ENCODE measurements at places on chromosomes 1 and 21.

DNA sequence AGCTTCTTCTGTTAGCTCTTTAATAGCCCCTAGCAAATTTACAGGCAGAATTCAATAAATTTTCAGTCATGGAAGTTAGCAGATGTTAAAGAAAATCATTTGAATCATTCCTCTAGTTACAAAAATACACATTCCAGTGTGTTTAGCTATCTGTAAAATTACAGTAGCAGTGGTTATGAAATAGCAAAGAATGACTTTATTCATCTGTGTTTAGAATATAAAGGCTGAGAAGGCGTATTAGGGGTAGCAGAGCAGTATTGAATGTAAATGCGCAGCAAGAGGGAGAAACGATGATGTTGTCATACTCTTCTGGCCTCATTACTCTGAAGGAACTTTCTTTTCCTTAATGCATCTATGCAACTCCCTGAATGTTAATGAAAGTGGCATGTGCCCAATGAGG lies 106.2 kb upstream of the CYYR1 start:
- no peak for DNase-seq

DNA sequence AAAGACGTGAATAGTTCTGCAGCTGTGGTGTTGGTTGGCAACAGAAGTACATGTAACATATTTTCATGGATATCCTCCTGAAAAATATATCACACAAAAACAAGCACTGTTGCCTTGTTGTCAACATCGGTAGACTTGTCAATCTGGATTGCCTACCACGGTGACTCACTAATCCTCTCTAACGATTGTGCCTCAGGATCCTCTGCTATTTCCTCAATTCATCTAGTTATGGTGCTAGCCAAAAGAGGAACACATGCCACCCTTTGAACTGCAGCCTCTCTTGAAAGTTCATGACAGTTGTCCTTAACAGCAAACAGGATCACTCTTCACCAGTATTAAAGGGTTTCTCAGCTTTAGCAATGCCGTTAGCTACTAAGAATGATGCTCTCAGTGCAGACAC lies 25.7 kb downstream of the RASAL2 start:
- DNase-seq, result no peak

DNA sequence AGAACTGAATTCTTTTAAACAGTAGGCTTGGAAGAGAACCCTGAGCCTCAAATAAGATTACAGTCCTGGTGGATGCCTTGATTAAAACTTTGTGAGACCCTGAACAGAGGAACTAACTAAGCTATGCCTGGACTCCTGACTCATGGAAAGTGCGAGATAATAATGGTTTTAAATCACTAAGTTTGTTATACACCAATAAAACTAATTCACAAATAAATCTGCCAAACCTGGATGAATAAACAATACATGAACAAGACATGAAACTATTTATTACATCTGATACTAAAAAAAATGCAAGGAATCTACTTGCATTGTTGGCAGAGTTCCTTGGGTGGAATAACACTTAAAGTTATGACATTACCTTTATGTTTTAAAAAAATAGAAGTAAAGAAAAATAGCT lies 118.4 kb downstream of the PIGK start:
- no peak for DNase-seq

GRCh38 chr1:153535242-153536011 lies at the start of gene S100A6:
S100A6 (minus strand) TSS chr1:153535991; CDS start chr1:153535339, 652 bp downstream.
- no peak for DNase-seq

- no peak for DNase-seq
Observed at GRCh38 chr1:230972855-230973271, 5.8 kb downstream of the TTC13 start.

Measured in stimulated activated CD4-positive, alpha-beta T cell treated with anti-CD3 and anti-CD28 coated beads, Interleukin-15, amount 100 ng/mL, for 1 hour (primary cell).